ENCODE measurements at places on chromosomes 7 and 10.
A peak's percentile ranks its signal among the peaks of the same experiment; 100 is the strongest.

DNA sequence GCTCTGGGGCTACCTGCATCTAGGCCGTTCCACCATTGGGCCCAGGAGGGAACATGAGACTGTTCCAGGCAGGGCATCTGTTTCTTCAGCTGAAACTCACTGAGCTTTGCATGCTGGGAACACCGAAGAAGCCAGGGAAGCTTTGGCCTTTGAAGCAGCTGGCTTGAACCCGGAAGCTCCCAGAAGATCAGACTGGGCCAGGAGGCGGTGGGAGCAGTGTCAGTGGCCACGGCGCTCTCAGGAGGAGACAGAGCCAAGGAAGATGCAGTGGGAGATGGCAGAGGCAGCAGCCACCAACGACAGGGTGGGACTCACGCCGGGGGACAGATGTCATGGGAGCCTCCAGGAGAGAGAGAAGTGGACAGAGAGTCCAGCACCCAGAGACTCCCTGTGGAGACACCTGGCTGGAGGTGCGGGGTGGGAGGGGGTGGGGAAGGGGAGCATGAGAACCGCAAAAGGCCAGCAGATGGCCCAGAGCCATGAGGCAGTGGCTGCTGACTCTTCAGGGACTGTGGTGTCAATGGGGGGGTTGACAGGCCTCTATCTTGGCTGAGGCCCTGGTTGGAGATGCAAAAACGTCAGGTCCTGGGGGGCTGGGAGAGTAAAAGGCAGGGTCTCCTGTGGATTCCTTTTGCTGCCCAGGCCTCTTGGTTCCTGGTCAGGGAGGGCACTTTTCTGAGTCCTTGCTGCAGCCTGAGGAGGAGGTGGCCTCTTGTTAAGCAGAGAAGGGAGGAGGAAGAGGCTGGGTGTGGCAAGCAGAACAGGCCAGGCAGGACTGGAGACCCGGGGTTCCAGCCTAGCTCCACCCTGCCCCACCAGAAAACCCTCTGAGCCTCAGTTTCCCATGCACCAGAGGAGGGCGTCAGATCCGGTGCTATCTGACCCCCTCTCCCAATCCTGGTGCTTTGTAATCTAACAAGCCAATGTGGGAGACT lies 6.3 kb upstream of the AQP1 start:
- no peak for DNase-seq

- no peak for DNase-seq
These were observed 39.9 kb upstream of the GOT1 start for GRCh38 chr10:99470327-99470726.

DNA sequence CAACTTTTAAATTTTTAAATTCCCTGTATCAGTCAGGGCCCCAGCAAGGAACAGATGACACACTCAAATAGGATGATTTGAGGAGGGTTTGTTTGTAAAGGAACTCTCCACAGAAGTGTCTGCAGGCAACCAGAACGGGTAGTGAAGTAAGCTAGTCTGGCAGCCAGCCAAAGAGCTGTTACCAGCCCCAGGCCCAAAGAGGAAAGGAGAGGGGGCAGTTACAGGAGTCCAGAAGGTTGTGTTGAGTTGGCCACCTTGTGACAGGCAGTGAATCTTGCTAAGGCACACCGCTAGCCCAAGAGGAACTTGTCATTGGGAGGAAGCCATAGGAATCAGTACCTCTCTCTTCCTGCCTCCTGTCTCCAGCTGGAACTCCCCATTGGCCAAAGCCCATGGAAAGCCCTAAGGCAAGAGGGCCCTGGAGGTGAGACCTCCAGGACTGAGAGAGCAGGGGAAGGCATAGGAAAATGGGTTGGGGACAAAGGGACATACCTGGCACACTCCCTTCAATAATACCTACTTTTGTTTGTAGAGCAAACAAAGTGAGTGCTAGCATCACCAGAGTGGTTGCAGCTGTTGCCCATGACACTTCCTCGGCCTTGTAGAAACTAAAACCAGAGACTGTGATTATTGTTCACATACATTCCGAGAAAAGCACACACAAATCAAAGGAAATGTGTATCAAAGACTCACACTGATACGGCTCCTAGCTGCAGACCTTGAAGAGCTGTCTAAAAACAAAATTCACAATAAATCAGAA lies 25.4 kb upstream of the GATAD1 start:
- no peak for DNase-seq

DNA sequence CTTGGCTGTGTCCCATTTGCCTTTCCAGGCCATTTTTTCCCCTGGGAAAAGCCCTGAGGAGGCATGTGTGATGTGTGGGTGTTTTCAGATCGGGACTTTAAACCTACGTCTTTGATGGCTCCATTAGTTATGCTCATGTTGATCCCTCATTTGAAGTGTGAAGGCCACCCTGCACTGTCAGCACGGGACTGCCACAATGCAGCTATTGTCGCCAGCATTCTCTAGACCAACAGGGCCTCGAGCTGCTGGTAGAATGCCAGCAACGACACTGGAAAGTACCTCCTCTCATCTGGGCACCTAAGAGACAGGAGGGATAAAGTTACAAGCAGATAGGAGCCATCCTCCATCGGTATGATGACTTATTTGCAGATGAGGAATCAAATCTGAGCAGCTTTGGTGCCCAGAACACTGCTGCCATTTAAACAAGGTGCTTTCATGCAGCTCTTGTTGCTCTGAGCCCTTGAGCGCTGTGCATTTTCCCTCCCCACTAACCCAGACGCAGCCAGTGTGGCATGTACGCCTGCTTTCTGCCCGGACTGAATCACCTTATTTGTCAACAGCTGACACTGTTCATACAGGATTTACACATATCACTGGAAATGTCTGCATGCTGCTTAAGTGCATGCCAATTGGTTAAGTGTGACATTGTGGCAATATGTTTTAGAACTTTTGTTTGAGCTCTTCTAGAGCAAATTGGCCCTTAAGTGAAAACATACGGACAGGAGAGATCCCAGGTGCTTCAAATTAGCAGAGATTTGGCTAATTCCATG lies 175.0 kb upstream of the PITRM1 start:
- DNase-seq: no peak

GRCh38 chr10:1608851-1609647 lies 128.3 kb downstream of the ADARB2 start:
- DNase-seq: no peak

- peak; percentile 25 for DNase-seq
These were observed 71.4 kb downstream of the NEURL1 start for GRCh38 chr10:103564776-103565520.

GRCh38 chr10:13724484-13724883 lies 137.7 kb downstream of the PRPF18 start:
- peak; percentile 51 for DNase-seq

DNA sequence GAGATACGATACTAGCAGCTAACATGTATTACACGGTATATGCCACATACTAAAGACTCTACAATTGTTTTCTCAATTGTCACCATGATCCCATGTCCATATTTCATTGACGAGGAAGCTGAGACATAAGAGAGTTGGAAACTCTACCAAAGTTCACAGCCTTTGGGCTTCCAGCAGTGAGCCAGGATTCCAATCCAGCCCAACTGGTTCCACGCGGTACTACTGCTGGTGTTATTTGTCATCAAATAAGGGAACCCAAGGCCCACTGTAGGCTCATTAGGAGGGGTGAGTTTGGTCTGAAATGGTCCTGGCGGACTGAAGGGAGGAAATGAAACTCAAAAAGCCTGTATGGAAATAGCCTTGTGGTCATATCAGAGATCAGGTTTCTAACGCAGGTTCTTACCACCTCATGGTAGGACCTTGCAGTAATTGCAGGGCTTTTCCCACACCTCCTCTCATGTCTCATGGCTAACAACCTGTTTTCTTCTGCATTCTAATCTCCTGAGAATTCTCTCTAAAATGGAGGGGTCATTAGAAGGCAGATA lies 814.6 kb downstream of the LRMDA start:
- no peak for DNase-seq

GRCh38 chr7:7452119-7452518 lies 83.6 kb downstream of the COL28A1 start:
- no peak for DNase-seq

- DNase-seq: no peak
These were observed 42.5 kb upstream of the BTRC start for GRCh38 chr10:101311185-101312066.

GRCh38 chr10:128059266-128059981 lies 66.8 kb downstream of the MKI67 start:
- DNase-seq: no peak

GRCh38 chr7:47478017-47478344 lies 103.9 kb downstream of the TNS3 start:
- DNase-seq: no peak

GRCh38 chr7:52917982-52918578 lies 117.4 kb upstream of the POM121L12 start:
- DNase-seq: no peak

DNA sequence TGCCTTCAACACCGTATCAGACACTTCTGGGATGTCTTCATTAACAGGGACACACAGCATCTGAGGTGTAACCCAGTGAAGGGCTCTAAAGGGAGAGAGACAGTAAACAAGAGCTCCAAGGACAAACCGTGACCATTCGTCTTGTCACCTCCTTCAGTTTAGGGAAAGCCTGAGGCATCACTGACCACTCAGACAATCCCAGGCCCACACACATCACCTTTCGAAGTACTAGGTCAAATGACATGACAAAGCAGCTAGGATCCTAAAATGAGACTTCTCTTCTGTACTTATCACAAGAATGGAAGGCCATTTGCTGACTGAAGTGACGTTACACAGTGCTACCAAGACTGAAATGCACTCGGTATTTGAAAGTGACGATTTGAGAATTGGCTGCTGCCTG lies 200.7 kb upstream of the KCTD7 start:
- DNase-seq: no peak

- DNase-seq: peak; percentile 38
These were observed 103.1 kb upstream of the APBB1IP start for GRCh38 chr10:26334932-26335573.

GRCh38 chr7:107934991-107935770 lies 44.2 kb downstream of the DLD start:
- DNase-seq: peak; percentile 50

DNA sequence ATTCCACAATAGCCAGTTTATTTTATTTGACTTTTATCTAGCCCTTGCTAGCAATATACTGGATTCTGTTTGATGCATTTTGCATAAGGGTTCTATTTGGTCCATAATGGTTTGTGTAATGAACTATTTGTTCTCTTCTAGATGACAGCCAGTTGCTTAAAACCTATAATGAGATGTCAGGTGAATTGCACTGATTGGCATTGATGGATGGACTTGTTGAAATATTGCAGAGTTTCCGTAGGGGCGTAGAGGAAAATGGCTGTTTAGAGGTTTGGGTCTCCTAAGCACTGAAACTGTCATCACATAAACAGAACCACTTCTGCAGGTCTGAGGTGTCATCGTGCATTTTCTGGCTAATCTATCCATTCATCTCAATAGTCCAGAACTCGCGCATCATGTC lies 124.9 kb upstream of the HDAC9 start:
- no peak for DNase-seq

DNA sequence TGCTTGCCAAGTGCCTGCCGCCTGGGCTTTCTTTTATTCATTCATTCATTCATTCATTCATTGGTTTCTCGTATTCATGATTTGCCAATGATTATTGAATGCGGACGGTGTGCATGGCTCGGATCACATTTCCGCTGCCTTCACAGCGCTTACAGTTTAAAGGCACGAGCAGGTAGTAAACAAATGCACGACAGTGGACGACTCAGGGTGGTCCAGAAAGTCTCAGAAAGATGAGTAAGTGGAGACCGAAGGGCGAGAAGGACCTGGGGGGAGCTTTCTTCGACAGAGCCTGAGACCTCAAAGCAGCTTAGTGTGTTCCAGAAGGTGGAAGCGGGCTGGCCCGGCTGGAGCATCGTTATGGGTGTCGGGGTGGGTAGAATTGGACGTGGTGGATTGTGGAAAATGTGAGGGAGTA lies 506 bp downstream of the MCM10 start:
- DNase-seq: peak; percentile 11

DNA sequence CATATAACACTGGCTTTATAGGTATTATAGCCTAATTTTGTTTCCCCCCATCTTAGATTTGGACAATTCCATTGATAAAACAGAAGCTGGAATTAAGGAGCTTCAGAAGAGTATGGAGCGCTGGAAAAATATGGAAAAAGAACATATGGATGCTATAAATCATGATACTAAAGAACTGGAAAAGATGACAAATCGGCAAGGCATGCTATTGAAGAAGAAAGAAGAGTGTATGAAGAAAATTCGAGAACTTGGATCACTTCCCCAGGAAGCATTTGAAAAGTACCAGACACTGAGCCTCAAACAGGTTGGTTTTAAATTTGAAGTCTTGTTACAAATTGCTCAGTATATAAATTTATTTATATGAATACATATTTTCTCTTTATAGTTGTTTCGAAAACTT lies 34.1 kb downstream of the SMC3 start:
- no peak for DNase-seq

DNA sequence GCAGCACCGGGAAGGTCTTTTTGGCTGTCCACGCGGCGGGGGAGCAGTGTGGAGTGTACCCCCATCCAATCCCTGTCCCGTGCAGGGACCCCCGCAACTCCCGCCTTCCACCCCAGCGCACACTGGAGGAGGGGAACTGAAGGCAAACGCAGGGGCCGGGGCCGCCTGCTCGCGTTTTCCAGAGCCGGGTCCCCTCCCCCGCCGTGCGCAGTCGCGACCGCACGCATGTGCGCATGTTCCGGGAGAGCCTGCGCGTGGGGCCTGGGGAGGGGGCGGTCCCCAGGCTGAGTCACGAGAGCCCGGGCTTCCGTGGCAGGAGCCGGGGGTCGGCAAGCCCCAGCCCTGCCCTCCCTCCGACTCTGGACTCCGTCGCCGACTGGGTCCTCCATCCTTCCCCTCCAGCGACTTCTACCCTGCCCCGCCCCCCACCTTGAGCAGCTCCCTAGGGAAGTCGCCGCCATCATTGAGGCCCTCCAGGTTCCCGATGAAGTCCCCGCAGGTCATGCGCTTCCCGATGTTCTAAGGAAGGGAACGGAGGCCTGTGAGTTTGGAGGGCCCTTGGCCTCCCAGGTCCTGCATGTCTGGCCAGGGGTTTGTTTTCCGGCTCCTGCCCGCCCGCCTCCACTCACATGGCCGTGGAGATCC lies 8.0 kb downstream of the PSD start:
- no peak for DNase-seq

DNA sequence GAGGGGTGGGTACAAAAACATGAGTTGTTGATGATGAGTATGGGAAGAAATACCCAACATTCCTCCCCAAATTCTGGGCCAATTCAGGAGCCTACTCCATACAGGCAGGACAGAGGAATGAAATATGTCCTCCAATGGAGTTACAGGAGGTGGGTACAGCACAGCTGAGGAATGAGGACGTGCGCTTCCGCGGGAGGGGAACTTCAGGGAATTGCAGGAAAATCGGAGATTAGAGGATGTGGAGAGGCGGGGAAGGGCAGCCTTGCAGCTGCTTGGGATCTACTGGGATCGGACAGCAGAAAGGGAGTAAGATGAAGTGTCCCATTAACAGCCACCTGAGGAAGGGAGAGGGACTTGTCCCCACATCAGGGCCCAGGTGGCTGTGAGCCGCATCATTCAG lies 50.2 kb downstream of the PDIA4 start:
- no peak for DNase-seq
